ENCODE measurements at places on chromosomes 3 and 15. TPM values are rescaled to one million over a fixed set of nuclear protein-coding genes. Genes with fewer than 3 reads are reported as not detected.
A peak's percentile ranks its signal among the peaks of the same experiment; 100 is the strongest.

- DNase-seq: peak; percentile 70
These were observed 7.0 kb downstream of the EIF4A2 start for GRCh38 chr3:186790261-186790981.

GRCh38 chr3:117671722-117672318, 962.2 kb downstream of the TUSC7 start:
- no peak for DNase-seq

DNA sequence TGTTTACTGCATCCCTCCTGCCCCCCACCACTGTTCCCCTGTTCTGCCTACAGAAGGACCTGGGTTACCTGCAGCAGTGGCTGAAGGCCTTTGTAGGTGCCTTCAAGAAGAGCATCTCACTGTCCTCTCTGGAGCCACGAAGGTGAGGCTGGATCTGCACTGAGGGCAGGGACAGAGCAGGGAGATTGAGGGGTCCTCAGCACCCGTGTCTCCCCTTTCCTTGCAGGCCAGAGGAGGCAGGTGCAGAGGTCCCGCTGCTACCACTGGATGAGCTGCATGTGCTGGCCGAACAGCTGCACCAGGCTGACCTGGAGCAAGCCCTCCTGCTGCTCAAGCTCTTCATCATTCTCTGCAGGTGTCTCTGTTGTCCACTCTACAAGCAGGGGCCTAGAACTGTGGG, 9.2 kb downstream of the NBEAL2 start:
- no peak for DNase-seq

DNA sequence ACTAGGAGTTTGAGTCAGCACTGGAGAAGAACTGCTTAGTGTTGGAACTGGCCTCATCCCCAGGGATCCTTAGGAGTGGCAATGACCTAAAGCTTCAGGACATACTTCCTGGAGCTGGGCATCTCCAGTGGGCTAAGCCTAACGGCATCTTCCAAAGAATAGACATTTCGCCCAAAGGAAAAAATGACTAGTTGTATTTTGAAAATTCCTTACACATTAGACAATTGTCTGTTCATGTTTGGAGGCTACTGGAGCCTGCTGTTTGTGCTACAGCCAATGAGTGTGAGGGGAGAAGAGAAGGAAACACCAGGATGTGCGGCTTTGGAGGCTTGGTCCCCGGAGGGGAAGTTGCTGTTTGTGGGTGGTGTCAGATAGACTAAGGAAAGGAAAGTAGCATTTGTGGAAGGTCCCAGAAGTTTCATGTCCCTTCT, 77.6 kb downstream of the POLR2M start:
- peak; percentile 94 for DNase-seq

DNA sequence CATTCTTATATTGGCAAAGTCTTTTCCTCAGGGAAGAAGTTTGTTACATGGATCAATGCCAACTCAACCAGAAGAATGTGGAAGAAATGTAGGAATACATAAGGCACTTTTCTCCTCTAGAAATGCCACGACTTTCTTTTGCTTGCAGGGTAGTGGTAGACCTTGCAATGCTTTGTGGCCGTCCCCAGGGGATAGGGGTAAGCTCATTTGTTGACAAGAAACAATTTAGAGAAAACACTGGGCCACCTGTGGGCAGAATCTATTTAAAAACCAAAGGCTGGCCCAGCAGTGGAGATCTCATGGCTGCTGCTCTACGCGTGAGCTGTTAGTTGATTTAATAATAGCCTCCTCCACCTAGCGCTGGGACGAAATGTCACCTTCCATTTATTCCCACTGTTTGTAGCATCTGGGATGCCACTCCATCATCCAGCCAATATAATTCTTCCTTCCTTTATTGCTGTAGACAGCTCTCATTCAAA, 64.6 kb upstream of the PFN2 start:
- DNase-seq: no peak

DNA sequence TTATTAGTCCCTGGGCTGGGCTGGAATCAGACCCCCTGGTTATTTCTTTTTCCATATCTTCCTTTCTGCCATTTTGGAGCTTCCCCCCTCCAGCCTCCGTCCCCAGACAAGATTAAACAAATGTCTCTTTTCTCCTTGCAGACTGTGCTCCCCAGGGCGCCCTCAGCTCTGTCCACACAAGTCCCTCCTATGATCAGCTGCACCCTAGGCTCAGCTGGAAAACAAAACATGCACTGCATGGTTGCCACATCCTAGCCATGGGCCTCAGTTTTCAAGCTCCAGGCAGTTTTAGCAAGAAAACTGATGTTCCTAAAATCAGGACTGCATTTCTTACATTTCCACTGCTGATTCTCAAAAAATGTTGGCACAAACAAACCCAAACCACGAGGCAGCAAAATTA, 23.5 kb upstream of the RFTN1 start:
- DNase-seq: no peak

GRCh38 chr3:101611023-101611422, 37.0 kb downstream of the PCNP start:
- no peak for DNase-seq

- no peak for DNase-seq
These were observed 45.5 kb downstream of the SUSD5 start for GRCh38 chr3:33173103-33173502.

GRCh38 chr3:42655980-42656679, 2.6 kb downstream of the ZBTB47 start:
- peak; percentile 60 for DNase-seq

GRCh38 chr3:171511450-171511849, 51.2 kb upstream of the TNIK start:
- no peak for DNase-seq

GRCh38 chr15:48388016-48388851, 57.0 kb downstream of the DUT start:
- peak; percentile 32 for DNase-seq

GRCh38 chr3:127611251-127611650, 13.0 kb downstream of the MCM2 start:
- no peak for DNase-seq

The ALDH1L1 gene
- 1.2 TPM for total RNA-seq

The GRK7 gene
- not detected for total RNA-seq

Data from M059J (cell line).